Stimulated activated CD8-positive, alpha-beta memory T cell treated with anti-CD3 and anti-CD28 coated beads, Interleukin-4, amount 100 ng/mL, for 1 hour (primary cell): ENCODE measurements at places on chromosomes 11 and 22.

GRCh38 chr11:73414977-73415651, 38.9 kb downstream of the RELT start:
- no peak for DNase-seq

- no peak for DNase-seq
These were observed 57.9 kb downstream of the EFCAB6 start for GRCh38 chr22:43754176-43754575.

DNA sequence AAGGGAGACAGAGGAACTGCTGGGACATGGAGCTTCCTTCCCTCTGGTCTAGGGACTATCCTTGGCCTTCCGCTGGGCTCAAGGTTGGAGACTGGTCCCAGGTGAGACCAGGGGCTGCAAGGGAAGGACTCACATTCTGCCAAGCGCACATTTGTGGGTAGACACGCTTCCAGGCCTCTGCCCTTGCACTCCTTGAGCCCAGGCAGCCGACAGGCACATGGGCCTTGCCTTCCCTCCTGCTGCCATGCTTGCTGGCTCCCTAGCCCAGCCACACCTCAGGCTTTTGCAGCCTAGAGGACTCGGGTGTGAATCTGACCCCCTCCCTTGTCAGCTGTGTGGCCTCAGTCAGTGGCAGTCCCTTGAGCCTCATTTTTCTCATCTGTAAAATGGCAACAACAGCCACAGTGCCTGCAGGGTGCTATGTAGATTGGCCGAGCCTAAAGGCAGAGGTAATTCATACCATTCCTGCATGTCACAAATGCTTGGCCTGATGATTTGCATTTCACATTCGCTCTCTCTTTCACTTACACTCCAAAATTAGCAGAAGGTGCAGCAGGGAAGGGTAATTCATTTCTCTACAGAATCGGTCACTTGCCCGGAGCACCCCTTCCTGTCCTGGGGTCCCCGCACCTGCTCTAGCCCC, 57.6 kb upstream of the NECTIN1 start:
- no peak for DNase-seq

- DNase-seq: no peak
These were observed 63.4 kb downstream of the TENM4 start for GRCh38 chr11:79377406-79377805.

DNA sequence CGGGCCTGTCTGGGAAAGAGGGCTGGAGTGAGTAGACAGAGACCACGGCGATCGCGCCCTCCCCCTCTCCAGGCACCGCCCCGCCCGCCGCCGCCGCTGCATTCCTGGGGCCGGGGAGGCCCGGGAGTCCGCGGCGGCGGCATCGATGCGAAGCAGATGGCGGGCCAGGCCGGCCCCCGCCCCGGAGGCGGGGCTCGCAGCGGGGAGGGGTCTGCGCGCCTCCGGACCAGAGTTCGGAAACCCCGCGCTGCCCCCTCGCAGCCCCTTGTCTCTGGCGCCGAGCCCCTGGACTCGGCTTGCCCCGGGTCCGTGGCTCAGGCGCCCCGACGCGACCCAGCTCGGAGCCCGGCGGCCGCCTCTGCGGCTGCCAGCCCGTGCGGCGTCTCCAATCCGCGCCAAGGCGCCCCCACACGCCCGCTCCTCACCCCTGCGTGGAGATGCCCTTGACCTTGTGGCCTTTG, 1.3 kb downstream of the SCARF2 start:
- no peak for DNase-seq
